Right ventricle myocardium superior (tissue), 1 donor: ENCODE measurements at places on chromosomes 13 and 19. TPM values are rescaled to one million over a fixed set of nuclear protein-coding genes. Genes with fewer than 3 reads are reported as not detected.

- DNase-seq = no peak
Measured at GRCh38 chr13:94784066-94784465, 71.7 kb upstream of the SOX21 start.

The OR7A5 gene
- not detected for total RNA-seq

The KCNRG gene
- 0.32 TPM for total RNA-seq

DNA sequence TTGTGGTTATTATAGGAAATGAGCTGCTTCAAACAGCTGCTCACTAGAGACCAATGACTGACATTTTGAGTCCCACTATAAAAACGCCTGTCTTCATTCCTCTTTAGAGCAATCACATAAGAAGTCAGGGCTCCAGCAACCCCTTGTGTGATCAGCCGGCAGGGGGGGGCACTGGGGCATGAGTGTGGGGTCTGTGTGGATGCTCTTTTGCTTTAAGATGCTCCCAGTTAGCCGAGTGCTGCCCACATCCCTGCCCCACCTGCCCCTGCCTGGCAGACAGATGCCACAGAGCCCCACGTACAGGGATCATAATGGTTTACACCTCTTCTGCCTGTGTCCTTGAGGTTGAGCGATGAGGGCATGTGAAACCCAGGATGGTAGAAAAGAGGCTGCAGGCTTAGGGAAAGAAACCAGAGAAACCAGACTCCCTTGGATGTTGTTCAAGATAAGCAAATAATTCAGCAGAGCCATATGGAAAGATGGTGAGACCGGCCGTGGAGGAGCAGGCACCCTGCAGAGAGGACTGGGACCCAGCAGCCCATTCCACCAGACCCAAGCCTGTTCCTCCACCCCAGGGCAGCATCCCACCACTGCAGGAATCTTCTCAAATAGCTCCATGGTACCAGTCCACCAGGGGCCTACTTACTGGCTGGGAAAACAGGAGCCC lies 55.4 kb downstream of the CHST8 start:
- DNase-seq = no peak

DNA sequence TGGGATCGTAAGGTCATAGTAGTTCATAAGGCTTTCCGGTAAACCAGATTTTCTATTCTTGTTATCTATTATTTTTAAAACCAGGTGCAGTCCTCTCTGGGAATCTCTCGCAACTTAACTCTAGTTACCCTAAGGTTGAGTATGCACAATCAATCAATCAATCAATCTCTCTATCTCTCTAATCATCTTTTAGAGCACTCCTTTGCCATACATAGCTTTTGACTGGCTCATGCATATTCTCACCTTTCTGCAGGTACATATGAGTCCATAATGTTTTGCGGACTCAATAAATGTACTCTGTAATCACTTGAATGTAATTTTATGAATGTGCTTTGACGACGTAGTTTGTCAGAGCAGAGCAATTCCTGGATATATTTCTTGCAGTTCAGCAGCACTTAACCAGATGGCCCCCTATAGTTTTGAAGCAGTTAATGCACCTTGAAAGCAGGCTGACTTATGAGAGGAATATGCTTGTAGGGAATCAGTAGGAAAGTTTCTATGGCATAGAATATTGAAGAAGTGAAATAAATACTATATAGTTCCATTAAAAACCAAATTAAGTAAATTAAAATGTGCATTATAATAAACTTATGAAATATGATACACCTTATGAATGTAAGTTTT lies 524.7 kb downstream of the GPC5 start:
- DNase-seq = no peak

GRCh38 chr13:95552539-95553441 lies at the start of gene CLDN10:
Gene CLDN10, plus strand, starts transcription at chr13:95552720. Its CDS starts 34 bp downstream, at chr13:95552754.
- DNase-seq = no peak

DNA sequence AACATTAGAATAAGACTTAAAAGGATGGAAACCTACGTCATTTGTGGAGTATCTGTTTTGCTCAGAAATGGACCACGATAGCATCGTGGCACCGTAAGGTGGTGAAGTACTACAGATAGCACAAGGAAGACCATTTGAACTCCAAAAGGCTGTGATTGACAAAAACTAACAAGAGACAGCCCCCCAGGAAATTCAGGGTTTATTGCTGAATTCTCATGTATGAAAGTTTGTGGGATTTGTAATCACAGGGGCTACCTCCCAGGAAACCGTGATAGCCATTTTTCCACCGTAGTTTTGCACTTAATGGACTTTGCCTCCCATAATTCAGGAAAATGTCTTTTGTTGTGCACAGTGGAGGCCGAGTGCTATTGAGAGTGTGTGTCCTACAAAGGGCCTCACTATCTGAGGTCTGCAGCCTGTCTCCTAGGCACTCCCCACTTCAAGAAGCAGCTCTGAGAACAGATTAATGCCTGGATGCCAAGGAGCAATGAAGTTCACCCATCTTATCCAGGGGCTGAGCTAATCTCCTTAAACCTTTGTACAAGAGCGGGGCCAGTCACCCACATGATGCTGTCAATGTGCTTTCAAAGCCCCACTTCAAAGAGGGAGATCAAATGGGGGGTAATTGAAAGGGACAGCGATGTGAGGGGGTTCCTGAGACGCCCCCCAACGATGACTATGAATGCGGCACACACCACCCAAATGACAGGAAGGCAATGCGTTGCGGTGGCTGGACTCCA lies 182.6 kb downstream of the COL4A1 start:
- DNase-seq = no peak

DNA sequence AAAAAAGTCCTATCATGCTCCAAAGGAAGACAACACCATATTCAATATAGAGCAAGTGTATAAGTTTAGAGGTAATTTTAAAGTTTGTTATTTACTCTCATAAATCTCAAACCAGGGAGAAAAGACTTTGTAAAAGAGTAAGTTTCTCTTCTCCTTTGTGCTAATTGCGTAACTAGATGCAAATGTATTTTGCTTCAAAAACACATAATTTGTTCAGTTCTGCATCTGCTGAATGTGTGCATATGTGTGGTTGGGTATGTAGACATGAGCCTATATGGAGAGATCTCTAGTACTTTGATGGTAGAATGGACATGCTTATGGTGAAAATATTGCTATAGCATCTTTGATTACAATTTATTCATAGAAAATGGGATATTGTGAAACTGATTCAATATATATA lies 17.8 kb upstream of the MIR17HG start:
- no peak for DNase-seq

The TNNT1 gene
- total RNA-seq = 54.1 TPM

DNA sequence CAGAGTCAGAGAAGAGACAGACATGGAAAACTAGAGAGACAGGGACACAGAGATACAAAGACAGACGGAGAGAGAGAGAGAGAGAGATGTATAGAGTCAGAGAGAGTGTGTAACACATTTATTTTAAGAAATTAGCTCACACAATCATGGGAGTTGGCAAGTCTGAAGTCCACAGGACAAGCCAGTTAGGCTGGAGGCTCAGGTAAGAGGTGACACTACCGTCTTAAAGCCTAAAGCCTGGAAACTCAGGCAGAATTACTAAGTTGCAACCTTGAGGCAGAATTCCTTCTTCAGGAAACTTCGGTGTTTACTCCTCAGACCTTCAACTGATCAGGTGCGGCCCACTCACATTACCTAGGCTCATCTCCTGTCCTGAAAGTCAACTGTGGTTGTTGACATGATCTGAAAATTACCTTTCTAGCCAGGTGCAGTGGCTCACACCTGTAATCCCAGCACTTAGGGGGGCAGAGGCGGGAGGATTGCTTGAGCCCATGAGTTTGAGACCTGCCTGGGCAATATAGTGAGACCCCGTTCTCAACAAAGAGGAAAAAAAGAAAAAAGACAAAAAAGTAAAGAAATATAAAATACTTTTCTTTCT lies 2.8 kb upstream of the TNFSF14 start:
- no peak for DNase-seq

The GPI gene
- 500 TPM for total RNA-seq

The UBE2L5 gene
- not detected for total RNA-seq

The ZNF230 gene
- 2.7 TPM for total RNA-seq

The ZNF730 gene
- not detected for total RNA-seq

The CEACAM6 gene
- total RNA-seq = not detected

The NPAS1 gene
- total RNA-seq = not detected

- DNase-seq = no peak
Measured at GRCh38 chr13:108433976-108434755, 164.6 kb downstream of the TNFSF13B start.

DNA sequence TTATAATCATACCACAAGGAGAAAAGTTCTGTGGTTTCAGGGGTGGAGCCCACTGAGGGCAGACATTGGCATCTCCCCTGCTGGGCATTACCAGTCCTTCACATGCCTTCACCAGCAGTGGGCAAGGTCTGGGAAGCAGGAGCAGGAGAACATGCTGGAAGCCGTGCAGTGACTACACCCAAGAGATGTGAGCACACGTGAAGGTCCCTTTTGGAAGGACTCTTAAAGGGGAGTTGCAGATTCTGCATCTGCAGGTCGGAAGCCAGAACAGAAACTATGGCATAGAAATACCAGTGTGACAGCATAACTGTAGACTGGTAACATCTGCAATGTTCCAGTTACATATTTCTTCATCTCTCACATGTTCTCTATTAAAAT lies 26.9 kb upstream of the KL start:
- DNase-seq = no peak

The TSKS gene
- 0.86 TPM for total RNA-seq

The PSENEN gene
- 40.7 TPM for total RNA-seq

DNA sequence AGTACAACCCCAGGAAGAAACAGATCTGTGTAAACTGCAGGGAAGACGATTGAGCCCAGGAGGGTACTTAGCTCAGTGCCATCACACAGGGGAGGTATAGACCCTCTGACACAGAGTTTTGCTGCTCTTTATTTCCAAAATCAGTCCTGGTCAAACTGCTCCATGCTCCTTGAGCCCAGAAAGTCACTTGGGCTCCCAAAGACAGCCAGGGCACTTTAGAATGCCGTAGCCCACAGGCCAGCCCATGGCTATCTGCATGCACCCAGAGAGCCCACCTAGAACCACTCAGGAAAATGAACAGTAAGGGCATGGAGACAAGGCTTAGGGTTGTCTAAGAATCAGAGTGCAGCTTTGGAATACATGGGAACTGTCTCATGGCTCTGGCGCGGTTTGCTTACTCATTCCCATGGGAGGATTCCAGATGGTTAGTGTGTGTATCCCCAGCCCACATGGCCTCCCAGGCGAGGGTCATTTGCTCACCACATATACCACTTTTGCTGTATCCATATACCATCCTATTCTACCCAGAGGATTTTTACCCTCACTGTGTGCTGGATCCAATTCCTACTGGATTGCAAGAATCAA lies 14.7 kb upstream of the PDCD5 start:
- no peak for DNase-seq

DNA sequence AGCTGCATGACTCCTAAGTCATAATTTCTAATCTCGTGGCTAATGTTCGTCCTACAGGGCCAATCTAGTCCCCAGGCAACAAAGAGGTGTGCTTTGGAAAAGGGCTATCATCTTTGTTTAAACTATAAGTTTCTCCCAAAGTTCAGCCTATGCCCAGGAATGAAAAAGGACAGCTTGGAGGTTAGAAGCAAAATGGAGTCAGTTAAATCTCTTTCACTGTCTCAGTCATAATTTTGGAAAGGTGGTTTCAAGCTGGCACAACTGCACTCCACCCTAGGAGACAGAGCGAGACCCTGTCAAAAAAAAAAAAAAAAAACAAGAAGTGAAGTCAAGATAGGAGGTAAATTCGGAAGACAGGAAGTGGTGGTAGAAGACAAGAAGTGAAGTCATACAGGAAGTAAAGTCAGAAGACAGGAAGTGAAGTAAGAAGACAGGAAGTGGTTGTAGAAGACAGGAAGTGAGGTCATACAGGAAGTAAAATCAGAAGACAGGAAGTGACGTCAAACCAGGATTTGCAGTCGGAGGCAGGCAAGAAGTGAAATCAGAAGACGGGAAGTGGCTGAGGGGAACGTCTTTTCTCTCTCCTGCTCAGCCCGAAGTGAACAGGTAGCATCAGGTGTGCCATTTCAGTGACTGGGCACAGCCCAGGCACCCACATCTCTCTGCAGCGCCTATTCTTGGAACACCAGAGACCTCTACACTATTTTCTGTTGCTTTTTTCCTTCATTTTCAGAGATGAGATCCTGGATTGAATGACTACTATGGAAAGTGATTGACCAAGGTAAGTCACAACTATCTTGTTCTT lies 32.2 kb downstream of the GP6 start:
- no peak for DNase-seq

The SSC5D gene
- 2.6 TPM for total RNA-seq

The ODAD3 gene
- 0.65 TPM for total RNA-seq

- no peak for DNase-seq
Measured at GRCh38 chr13:76808927-76809326, 77.3 kb downstream of the KCTD12 start.

DNA sequence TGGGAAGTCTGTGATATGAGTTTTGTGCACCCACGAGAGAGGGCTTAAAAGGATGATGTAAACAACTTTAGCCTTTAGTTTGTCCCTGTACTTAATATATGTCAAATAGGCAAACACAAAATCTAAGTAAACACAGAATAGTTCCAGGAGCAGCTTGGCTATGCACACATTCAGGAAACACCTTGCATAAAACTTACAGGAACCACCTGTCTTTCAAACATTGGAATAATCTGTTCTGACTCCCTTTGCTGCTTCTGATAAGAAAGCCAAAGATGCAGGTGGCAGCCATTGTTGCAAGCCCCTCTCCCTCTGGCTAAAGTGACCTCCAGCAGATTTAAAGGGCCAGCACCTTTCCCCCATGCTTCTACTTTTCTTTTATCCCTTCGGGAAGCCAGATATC lies 4.7 kb downstream of the EEF1AKMT1 start:
- no peak for DNase-seq

- DNase-seq = no peak
Measured at GRCh38 chr13:111611651-111612050, 291.2 kb downstream of the TEX29 start.

DNA sequence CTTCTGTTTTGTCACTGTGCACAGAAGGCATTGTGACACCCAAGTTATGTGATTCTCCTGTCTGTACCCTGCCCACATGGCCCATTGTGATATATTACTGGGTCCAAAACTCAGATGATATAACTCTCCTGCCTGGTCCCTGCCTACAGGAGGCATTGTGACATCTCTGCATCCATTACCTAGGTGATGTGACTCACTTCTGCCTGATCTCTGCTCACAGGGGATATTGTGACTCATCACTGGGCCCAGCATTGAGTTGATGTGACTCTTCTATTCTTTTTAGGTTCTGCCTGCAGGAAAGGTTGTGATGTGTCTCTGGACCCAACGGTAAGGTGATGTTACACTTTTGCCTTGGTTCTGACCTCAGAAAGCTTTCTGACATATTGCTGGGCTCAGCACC lies 67.9 kb upstream of the ZNF724 start:
- DNase-seq = no peak

The ZNF583 gene
- total RNA-seq = 6.1 TPM

GRCh38 chr13:97026531-97027161 lies 32.4 kb upstream of the OXGR1 start:
- DNase-seq = no peak

- DNase-seq = no peak
Measured at GRCh38 chr19:49371184-49371583, 7.5 kb downstream of the DKKL1 start.
